ENCODE measurements at places on chromosomes 6 and 20. TPM values are rescaled to one million over a fixed set of nuclear protein-coding genes. Genes with fewer than 3 reads are reported as not detected.

GRCh38 chr6:88295663-88296062, 129.5 kb upstream of the CNR1 start:
- DNase-seq, result no peak

GRCh38 chr6:35403544-35404442, 48.3 kb upstream of the FANCE start:
- no peak for DNase-seq

GRCh38 chr6:32140420-32141046, 10.4 kb upstream of the FKBPL start:
- no peak for DNase-seq

- DNase-seq, result no peak
Measured at GRCh38 chr6:146664871-146665360, 66.1 kb downstream of the ADGB start.

- DNase-seq, result no peak
Measured at GRCh38 chr6:110093981-110094380, 85.5 kb downstream of the WASF1 start.

GRCh38 chr6:158635427-158636073, 9.0 kb downstream of the DYNLT1 start:
- no peak for DNase-seq

DNA sequence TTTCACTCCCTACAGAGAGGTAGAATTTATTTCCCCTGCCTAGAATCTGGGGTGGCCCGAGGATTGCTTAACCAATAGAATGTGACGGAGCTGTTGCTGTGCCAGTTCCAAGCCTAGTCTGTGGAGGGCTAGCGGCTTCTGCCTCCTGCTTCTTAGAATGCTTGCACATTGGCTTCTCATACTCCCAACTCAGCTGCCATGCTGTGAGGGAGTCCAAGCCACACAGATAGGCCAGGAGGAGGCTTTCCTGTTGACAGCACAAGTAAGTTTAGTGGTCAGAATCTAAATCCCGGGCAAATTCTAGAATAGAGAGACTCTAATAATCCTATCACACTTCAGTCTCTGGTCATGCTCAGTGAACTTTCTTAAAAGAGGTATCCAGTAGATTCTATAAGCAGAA, 57.5 kb upstream of the SNRPB2 start:
- no peak for DNase-seq

- DNase-seq, result no peak
Measured at GRCh38 chr6:25188232-25188631, 90.9 kb upstream of the CARMIL1 start.

GRCh38 chr6:558959-559358, 97.9 kb downstream of the HUS1B start:
- no peak for DNase-seq

GRCh38 chr6:56649053-56649769, 6.5 kb upstream of the DST start:
- no peak for DNase-seq

- DNase-seq, result no peak
Measured at GRCh38 chr6:170102038-170102437, 188.8 kb downstream of the DLL1 start.

DNA sequence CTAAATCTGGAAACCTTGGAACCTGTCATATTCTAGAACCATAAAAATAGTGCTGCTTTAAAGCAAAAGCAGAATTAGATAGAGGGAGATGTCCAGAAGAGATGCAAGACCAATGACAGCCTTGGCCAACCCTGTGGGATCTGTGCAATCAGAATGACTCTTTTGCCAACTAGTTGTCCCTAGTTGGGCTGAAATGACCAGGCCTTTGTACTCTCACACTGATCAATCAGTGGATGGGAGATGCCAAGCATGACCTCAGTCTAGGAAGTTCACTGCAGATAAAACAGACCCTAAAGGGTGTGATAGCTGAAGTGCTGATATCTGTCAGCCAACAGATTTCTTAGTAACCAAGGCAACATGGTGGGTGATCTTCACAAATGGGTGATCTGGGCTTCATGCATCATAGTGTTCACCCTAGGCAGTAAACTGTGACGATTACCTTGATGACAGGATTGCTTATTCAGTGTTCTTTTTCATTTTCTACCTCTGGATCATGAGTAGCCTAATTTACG, 52.1 kb downstream of the BCKDHB start:
- DNase-seq, result no peak

DNA sequence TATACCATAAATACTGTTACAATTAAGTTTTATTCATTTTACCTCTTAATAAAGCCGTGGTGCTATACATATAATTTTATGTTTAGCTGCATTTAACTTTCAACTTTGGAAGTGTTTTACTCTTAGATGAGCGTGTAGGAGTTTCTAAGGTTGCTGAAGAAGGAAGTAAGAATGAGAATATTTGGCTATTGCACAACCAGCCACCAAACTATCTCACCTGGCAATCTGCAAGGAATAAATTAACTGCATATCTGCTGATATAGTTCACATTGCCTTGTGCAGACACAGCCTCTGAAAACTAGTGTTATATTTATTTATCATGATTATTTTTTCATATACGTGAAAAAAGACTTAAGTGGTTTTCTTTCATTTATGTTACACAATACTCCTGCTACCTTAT, 230.4 kb downstream of the PLCB1 start:
- DNase-seq, result no peak

XKR7 gene
- 3.9 TPM for total RNA-seq

ABHD12 gene
- total RNA-seq, result 63.8 TPM

POFUT1 gene
- 34.8 TPM for total RNA-seq

ADAM33 gene
- 4.0 TPM for total RNA-seq

PCED1A gene
- total RNA-seq, result 9.9 TPM

DSTN gene
- 145 TPM for total RNA-seq

LY6G6F gene
- total RNA-seq, result not detected

Measured in GM23338 (cell line).